OCI-M1 (cell line): ENCODE measurements at places on chromosomes 3 and 15.
A peak's percentile ranks its signal among the peaks of the same experiment; 100 is the strongest.

GRCh38 chr3:58167431-58168351 is 43.1 kb downstream of the DNASE1L3 start:
- DNase-seq: peak; percentile 87

DNA sequence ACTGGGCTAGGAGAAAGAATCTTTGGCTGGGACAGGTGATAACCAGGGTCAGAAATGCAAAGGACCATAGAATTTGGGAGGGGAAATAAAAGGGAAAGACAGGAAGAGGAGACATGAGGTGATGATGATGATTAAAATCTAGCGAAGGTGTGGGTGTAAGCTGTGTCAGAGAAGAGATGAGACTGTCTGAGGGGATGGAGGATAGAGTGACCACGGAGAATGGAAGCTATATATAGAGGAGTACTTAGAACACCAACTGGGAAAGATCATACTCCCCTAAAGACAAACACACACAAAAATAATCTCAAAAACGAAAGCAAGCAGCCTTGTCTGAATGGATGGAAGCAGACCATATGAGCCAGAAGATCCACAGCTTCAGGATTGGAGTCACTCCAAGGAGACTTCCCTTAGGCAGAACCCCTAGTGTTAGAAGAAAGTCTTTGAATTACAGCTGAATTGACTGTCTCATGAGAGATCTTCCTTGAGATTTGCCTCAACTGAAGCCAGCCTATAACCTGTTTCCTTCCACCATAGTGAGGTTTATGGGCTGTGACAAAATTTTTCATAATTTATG is 115.2 kb upstream of the DAZL start:
- no peak for DNase-seq

GRCh38 chr3:173340626-173341025 is 56.9 kb upstream of the NLGN1 start:
- DNase-seq: no peak

DNA sequence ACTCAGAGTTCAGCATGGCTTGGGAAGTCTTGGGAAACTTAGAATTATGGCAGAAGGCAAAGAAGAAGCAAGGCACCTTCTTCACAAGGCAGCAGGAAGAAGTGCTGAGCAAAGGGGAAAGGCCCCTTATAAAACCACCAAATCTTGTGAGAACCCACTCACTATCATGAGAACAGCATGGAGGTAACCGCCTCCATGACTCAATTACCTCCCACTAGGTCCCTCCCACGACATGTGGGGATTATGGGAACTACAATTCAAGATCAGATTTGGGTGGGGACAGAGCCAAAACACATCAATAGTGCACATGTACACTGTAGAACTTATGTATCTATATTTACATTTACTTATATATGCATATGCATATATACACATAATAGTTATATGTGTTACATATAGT is 565.3 kb upstream of the NR2F2 start:
- peak; percentile 15 for DNase-seq

DNA sequence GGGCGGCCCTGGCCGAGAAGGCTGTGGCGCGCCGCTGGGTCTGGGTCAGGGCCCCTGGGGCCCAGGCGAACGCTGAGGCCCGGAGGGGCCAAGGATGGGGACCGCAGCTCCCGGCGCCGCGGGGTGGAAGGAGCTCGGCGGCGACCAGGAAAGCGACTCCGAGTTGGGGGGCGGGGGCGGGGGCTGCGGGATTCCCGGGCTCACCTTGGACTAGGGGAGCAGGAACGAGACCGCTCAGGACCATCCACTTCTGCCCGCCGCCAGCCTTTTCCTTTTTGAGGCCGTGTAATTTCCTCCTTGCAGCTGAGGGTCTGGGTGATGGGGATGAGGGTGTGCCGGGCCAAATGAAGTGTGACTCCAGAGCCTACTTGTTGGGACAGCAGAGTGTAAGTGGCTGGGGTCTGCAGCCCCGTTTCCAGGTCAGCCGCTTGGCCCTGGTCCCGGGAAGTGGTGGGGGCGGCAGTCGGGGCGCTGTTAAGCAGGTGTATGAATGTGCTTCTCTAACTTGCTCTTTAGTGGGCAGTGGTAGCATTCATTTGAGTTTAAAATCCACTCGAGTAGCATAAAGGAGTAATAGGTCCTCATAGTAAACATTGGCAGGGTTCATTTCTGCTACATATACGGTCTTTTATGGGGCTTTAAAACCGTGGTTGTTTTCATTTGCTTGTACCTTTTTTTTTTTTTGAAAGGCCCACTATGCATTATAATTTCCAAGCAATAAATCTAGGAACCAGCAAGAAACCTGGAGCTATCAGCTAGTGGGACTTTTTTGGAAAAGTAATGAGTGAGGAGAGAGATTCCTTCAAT is 717 bp downstream of the PXK start:
- DNase-seq: peak; percentile 69

DNA sequence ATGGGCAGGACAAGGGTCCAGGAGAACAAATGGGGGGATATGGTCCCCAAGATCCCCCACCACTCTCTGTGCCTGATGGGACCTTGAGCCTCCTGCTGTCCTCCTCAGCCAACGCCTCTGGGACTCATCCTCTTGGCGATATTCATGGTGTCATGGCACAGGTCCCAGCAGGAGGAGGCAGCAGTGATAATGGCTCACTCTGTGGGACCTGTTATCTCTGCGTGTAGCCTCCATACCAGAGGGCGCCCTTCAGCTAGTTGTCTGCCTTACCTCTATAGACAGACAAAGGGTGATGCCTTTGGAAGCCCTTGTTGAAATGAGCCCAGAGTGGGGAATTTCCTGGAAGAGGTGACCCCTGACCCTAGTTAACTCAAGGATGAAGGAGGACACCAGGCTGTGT is 7.4 kb downstream of the ZBTB47 start:
- DNase-seq: peak; percentile 62

GRCh38 chr3:191721390-191721861 is 260.5 kb downstream of the PYDC2 start:
- DNase-seq: no peak

- DNase-seq: peak; percentile 89
These were observed 5.9 kb downstream of the STARD9 start for GRCh38 chr15:42581272-42581730.

GRCh38 chr3:138434276-138434874 is at the start of gene ESYT3:
TSS of gene ESYT3 (plus strand) at chr3:138434616. CDS start at chr3:138434799, 183 bp downstream.
- peak; percentile 7 for DNase-seq

GRCh38 chr15:29242456-29243242 is 27.0 kb downstream of the NSMCE3 start:
- no peak for DNase-seq

GRCh38 chr15:60057554-60057953 is 53.4 kb downstream of the FOXB1 start:
- peak; percentile 16 for DNase-seq

DNA sequence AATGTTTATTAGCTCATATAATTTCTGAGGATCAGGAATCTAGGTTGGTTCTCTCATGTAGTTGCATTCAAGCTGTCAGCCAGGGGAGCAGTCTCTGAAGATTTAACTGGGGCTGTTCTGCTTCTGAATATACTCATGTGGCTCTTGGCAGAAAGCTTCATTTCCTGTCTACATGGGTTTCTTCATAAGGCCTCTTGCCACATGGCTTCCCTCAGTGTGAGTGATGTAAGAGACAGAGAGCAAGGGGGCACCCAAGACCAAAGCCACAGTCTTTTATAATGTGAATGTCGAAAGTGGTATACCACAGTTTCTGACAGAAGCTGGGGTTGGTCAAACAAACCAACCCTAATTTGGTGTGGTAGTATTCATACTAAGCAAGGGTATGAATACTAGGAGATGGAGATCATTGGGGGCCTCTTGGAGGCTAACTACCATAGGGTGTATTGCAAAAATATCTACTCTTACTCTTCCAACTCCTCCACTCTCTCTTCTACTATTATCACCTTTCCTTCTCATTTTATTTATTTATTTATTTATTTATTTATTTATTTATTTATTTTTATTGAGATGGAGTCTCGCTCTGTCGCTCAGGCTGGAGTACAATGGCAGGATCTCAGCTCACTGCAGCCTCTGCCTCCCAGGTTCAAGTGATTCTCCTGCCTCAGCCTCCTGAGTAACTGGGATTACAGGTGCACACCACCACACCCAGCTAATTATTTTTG is 123.8 kb downstream of the B3GALNT1 start:
- DNase-seq: peak; percentile 5

DNA sequence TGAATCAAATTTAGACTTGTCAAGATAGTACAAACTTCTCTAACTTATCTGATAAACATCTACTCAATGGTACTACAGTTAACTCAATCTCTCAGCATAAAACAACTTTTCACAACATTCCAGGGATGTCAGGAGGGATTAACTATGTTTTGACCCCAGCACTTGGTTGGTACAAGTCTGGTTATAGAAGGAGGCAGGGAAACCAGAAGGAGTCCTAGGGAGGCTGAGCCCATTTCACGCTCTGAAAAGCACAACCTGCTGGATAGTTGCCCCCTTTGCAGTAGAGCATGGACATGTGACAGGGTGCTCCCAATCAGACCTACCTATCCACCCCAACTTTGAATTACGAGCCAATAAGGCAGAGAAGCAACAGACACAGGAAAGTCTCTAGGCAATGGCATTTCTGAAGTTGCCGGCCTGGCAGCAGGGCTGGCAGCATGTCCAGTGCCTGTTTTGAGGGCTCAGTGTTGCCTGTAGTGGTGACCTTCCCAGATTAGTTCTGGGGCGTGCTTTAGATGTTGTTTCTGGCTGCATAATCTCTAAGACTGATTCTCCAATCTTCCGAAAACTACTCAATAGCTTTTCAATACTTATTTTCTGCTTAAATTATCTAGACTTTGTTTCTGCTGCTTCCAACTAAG is 8.2 kb downstream of the ANKUB1 start:
- DNase-seq: no peak

GRCh38 chr15:43237842-43238470 is 17.1 kb upstream of the EPB42 start:
- no peak for DNase-seq

- DNase-seq: no peak
These were observed 59.5 kb upstream of the TGFBR2 start for GRCh38 chr3:30546934-30547333.

DNA sequence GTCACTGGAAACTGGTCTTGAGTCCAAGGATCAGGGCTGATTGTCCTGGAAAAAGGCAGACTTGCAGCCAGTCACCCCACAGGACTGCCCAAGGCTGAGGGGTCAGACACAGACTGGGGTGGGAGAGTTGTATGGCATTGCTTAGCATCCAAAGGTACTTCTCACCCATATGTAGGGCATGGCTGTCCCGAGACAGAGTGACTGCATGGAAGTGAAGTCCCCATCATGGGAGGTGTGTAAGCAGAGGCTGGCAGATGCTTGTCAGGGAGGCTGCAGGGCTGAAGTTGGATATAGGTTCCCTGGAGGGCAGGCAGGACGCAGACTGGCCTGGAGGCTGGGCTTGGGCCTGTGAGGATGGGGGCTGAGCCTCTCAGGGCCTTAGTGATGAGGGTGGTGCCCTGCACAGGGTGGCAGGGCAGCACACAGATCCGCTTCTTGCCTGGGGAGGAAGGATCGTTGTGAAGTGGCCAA is 31.1 kb downstream of the PSTPIP1 start:
- DNase-seq: no peak

- DNase-seq: no peak
These were observed 683.3 kb upstream of the CADM2 start for GRCh38 chr3:84275532-84275931.

- DNase-seq: no peak
These were observed 243.6 kb upstream of the LYSMD4 start for GRCh38 chr15:99976811-99977271.

DNA sequence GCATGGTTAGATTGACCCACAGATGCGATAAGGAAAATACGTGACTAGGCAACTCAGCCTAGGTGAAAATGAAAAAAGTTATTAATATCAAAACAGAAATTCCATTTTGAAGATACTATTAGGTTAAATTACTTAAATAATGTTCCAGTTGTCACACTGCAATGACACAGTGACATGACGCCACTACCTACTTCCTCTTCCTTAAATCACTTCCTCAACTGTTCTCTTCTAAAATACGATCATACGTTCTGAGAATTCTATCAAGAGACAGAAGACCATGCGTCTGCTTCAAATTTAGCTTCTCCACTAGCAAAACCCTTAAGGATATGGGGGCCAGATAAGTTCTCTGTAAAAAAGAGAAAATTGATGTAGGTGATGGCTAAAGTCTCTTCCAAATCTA is 18.2 kb downstream of the CMTM6 start:
- DNase-seq: peak; percentile 76

DNA sequence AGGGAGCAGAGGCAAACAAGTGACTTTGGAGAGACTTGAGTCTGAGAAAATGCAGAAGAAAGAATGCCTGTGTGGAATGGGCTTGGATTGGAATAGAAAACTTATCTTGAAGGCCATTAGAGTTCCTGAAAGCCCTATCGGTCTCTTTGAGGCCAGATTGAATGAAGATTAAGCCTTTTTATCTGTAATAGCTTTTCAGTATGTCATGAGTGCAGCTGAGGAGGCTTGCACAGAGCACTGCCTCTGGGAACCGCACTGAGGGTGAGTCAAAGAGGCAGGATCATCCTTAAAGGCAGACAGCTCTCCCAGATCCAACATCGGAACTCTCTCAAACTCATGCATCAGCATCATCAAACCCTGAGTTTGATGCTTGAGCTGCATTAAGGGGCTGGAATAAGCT is 515.2 kb downstream of the NTRK3 start:
- DNase-seq: no peak

- DNase-seq: no peak
These were observed 11.1 kb upstream of the PLAAT1 start for GRCh38 chr3:193229851-193230420.

- no peak for DNase-seq
These were observed 326.1 kb downstream of the SATB1 start for GRCh38 chr3:18098960-18099587.

GRCh38 chr3:139814646-139815045 is 120.3 kb upstream of the CLSTN2 start:
- DNase-seq: no peak

DNA sequence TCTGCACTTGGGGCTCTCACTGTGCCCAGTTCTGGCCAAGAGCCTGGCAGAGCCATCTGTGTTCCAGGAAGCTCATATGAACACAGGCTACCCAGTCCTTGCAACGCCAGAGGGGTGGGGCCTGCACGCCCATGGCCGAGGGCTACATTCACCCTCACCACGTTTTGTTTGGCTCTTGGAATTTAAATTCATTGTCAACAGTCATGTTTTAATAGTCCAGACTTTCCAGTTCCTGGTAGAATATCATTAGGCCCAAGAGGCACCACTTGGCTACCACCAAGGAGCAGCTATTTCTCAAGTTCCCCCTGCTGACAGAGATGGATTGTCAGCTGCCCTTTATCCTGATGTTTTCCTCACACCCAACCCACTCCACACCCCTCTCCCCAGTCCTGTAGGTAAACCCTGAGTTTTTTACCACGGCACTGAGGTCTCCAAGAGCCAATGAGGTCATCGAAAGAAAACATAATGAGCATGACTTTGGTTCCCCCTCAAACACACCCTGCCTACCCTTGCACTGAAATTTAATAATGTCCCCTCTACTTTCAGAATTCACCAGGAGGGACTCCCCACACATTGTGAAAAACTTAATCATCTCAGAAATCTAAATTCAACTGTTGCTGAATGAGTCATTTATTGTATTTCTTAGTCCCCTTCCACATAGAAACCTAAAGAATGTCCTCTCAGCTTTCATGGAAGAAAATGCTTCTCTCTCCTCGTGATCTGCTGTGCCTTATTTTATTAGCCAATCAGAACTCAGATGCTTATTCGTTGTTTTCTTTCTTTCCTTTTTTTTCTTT is 125.1 kb downstream of the SHQ1 start:
- DNase-seq: no peak
